Activated CD4-positive, alpha-beta T cell treated with anti-CD3 and anti-CD28 coated beads for 36 hours (primary cell): ENCODE measurements at places on chromosomes 16 and 17.
A peak's percentile ranks its signal among the peaks of the same experiment; 100 is the strongest.

- H3K4me3 ChIP-seq, result no peak overlapping the region
- H3K27ac ChIP-seq, result no peak overlapping the region
- no peaks in the 10 kb centered on the region for H3K4me1 ChIP-seq
- H3K36me3 ChIP-seq, result no peaks in the 10 kb centered on the region
- no peak for DNase-seq
- H3K27me3 ChIP-seq, result peaks cover 9% of the 10 kb centered on the region
Measured at GRCh38 chr17:33152783-33153182, 140.3 kb downstream of the ASIC2 start.

- H3K4me1 ChIP-seq, result no peaks in the 10 kb centered on the region
- H3K36me3 ChIP-seq, result no peaks in the 10 kb centered on the region
- H3K27ac ChIP-seq, result no peak overlapping the region
- no peak for DNase-seq
Measured at GRCh38 chr16:26453215-26453614, 613.5 kb upstream of the C16orf82 start.

GRCh38 chr17:63345611-63346010 lies 100.5 kb downstream of the CYB561 start:
- H3K27ac ChIP-seq, result no peak overlapping the region
- peaks cover 4% of the 10 kb centered on the region for H3K4me1 ChIP-seq
- no peak for DNase-seq
- H3K4me3 ChIP-seq, result no peak overlapping the region
- peaks cover 3% of the 10 kb centered on the region for H3K36me3 ChIP-seq

GRCh38 chr17:28404007-28404406 lies 2.0 kb downstream of the SLC46A1 start:
- DNase-seq, result no peak
- peaks cover 8% of the 10 kb centered on the region for H3K27me3 ChIP-seq
- no peak overlapping the region for H3K4me3 ChIP-seq
- no peak overlapping the region for H3K27ac ChIP-seq
- H3K36me3 ChIP-seq, result no peaks in the 10 kb centered on the region

DNA sequence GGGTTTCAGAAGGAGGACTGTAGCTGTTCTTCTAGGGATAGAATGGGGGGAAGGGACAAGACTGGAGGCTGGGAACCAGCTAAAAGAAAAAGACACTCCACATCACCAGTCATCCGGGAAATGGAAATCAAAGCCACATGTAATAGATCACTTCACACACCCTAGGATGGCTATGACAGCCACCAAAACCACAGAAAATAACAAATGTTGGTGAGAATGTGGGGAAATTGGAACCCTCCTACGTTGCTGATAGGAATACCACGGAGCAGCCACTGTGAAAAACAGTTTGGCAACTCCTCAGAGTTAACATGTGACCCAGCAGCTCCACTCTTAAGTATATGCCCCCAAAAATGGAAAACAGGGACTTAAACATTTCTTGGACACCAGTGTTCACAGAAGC lies 2.3 kb downstream of the TLE7 start:
- H3K36me3 ChIP-seq, result peaks cover 3% of the 10 kb centered on the region
- H3K27ac ChIP-seq, result no peak overlapping the region
- no peaks in the 10 kb centered on the region for H3K4me1 ChIP-seq
- peaks cover 25% of the 10 kb centered on the region for H3K27me3 ChIP-seq
- DNase-seq, result no peak

DNA sequence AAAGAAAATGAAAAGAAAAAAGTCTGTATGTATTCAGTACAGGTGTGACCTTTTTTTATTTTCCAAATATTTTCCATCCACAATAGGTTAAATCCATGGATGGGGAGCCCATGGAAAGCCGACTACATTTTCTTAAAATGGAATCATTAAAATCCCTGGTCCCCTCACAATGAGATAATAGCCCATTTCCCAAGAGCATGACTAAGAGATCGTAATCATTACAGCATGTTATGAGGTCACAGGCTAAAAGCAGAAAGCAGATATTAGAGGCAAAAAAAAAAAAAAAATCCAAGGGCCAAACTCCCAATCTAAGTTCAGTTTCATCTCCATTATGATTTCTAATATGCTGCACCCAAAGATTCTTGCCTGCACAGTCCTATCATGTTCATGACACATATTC lies 44.7 kb downstream of the CYTH1 start:
- DNase-seq, result no peak
- H3K4me1 ChIP-seq, result peaks cover 89% of the 10 kb centered on the region
- peaks cover 14% of the 10 kb centered on the region for H3K36me3 ChIP-seq
- H3K27me3 ChIP-seq, result no peaks in the 10 kb centered on the region

- no peaks in the 10 kb centered on the region for H3K36me3 ChIP-seq
- DNase-seq, result no peak
Measured at GRCh38 chr17:20074489-20074888, 65.3 kb downstream of the SPECC1 start.

DNA sequence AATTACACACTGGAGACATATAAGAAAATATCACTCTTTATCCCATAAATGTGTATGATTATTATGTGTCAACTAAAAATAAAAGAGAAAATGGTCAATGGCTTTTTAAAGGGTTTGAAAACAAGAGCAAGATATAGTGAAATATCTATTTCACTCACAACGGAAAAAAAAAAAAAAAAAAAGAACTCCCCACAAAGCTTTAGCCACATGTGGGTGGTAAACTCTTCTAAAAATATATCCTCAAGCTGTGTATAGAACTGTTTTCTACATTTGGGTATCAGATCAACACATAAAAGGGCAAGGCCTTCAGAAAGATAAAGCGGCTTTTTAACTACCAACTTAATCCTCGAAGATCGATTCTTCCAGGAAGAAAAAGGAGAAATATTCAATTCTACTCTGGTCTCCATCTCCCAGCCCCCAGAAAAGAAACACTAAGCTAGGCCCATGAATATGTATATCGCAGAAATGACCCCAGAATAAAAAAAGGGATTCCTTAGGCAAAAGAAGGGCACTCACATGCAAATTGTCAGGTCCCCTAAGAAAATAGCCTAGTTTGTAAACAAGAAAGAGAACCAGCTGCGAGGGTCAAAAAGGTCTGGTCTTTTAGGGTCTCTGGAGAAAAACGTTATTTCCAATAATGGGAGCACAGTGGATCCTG lies 4.4 kb downstream of the LITAF start:
- H3K27ac ChIP-seq, result peak overlapping the region; percentile 86
- H3K27me3 ChIP-seq, result no peaks in the 10 kb centered on the region
- H3K4me3 ChIP-seq, result peak overlapping the region; percentile 61
- H3K36me3 ChIP-seq, result peaks cover 41% of the 10 kb centered on the region
- H3K4me1 ChIP-seq, result peaks cover 61% of the 10 kb centered on the region

DNA sequence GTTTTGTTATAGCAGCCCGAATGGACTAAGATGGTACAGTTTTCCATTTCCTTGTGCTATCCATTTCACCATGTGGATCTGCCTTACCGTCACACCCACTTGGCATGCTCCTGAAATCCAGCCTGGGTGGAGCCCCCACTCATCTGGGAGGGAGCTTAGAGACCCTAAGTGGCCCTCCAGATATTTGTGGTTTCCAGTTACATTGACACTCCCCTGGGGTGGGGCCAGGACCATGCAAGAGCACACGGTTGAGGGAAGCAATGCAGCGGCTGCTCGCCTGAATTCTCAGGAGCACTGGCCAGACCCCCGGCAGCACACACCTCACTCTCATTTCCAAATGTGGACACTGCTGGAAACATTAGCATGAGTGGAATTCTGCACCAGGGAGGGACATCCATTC lies 231.1 kb downstream of the UTP18 start:
- no peaks in the 10 kb centered on the region for H3K27me3 ChIP-seq
- H3K4me1 ChIP-seq, result peaks cover 4% of the 10 kb centered on the region
- H3K36me3 ChIP-seq, result no peaks in the 10 kb centered on the region
- DNase-seq, result no peak
- H3K27ac ChIP-seq, result no peak overlapping the region
- H3K4me3 ChIP-seq, result no peak overlapping the region

GRCh38 chr17:35287286-35287811 lies 44.5 kb downstream of the SLFN5 start:
- H3K27ac ChIP-seq, result no peak overlapping the region
- no peaks in the 10 kb centered on the region for H3K36me3 ChIP-seq
- no peak for DNase-seq
- H3K4me3 ChIP-seq, result no peak overlapping the region
- H3K27me3 ChIP-seq, result no peaks in the 10 kb centered on the region

- no peak overlapping the region for H3K4me3 ChIP-seq
- H3K27ac ChIP-seq, result no peak overlapping the region
- H3K27me3 ChIP-seq, result no peaks in the 10 kb centered on the region
- H3K36me3 ChIP-seq, result peaks cover 8% of the 10 kb centered on the region
- peak; percentile 24 for DNase-seq
- H3K4me1 ChIP-seq, result no peaks in the 10 kb centered on the region
Measured at GRCh38 chr17:8803531-8804420, 4.6 kb upstream of the MFSD6L start.

GRCh38 chr17:4362141-4362540 lies 4.3 kb downstream of the UBE2G1 start:
- peaks cover 24% of the 10 kb centered on the region for H3K36me3 ChIP-seq
- no peak overlapping the region for H3K27ac ChIP-seq
- no peaks in the 10 kb centered on the region for H3K27me3 ChIP-seq
- H3K4me3 ChIP-seq, result no peak overlapping the region
- peaks cover 53% of the 10 kb centered on the region for H3K4me1 ChIP-seq

- H3K27me3 ChIP-seq, result no peaks in the 10 kb centered on the region
- peaks cover 18% of the 10 kb centered on the region for H3K36me3 ChIP-seq
- H3K4me3 ChIP-seq, result peak within 1 kb of the TSS; percentile 86
- H3K27ac ChIP-seq, result peak within 1 kb of the TSS; percentile 84
- DNase-seq, result peak; percentile 98
Measured at GRCh38 chr16:4416200-4417032, at the start of gene CORO7. Gene CORO7 (minus strand): TSS chr16:4416596. CDS start chr16:4416518, 78 bp downstream.

- H3K4me3 ChIP-seq, result no peak overlapping the region
- no peak overlapping the region for H3K27ac ChIP-seq
- no peak for DNase-seq
- no peaks in the 10 kb centered on the region for H3K36me3 ChIP-seq
- no peaks in the 10 kb centered on the region for H3K27me3 ChIP-seq
- peaks cover 38% of the 10 kb centered on the region for H3K4me1 ChIP-seq
Measured at GRCh38 chr17:77831474-77832179, 126.9 kb upstream of the TNRC6C start.

GRCh38 chr17:36525113-36525512 lies 9.6 kb downstream of the MYO19 start:
- H3K4me3 ChIP-seq, result no peak overlapping the region
- H3K4me1 ChIP-seq, result peaks cover 32% of the 10 kb centered on the region
- peak overlapping the region; percentile 78 for H3K27ac ChIP-seq
- peaks cover 64% of the 10 kb centered on the region for H3K36me3 ChIP-seq
- no peaks in the 10 kb centered on the region for H3K27me3 ChIP-seq
- no peak for DNase-seq

DNA sequence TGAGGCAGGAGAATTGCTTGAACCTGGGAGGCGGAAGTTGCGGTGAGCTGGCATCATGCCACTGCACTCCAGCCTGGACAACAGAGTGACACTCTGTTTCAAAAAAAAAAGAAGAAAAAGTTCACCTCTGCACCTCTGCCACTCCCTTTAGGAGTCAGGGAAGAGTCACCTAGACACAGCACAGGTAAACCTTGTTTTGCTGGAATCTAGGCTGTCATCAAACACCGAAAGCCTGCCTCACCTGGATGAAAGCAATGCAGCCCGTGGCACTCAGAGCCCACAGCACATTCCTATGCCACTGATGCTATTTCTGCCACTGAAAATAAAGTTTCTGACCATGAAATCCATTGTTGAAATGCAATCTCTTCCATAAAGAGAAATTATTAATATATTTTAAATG lies 22.2 kb downstream of the CFAP52 start:
- peaks cover 9% of the 10 kb centered on the region for H3K27me3 ChIP-seq
- no peak overlapping the region for H3K27ac ChIP-seq
- no peak for DNase-seq

- peaks cover 4% of the 10 kb centered on the region for H3K36me3 ChIP-seq
- H3K4me1 ChIP-seq, result peaks cover 24% of the 10 kb centered on the region
- H3K4me3 ChIP-seq, result peak overlapping the region; percentile 95
- H3K27ac ChIP-seq, result no peak overlapping the region
- no peak for DNase-seq
- H3K27me3 ChIP-seq, result no peaks in the 10 kb centered on the region
Measured at GRCh38 chr17:30599428-30600059, 122.3 kb downstream of the GOSR1 start.

GRCh38 chr16:80564394-80564793 lies 23.6 kb downstream of the DYNLRB2 start:
- peak overlapping the region; percentile 21 for H3K27ac ChIP-seq
- no peak for DNase-seq
- H3K4me3 ChIP-seq, result no peak overlapping the region

GRCh38 chr17:49061524-49061943 lies 64.3 kb downstream of the IGF2BP1 start:
- H3K4me1 ChIP-seq, result no peaks in the 10 kb centered on the region
- DNase-seq, result no peak
- no peak overlapping the region for H3K27ac ChIP-seq

- no peaks in the 10 kb centered on the region for H3K27me3 ChIP-seq
- H3K4me1 ChIP-seq, result no peaks in the 10 kb centered on the region
- no peak overlapping the region for H3K27ac ChIP-seq
- no peak overlapping the region for H3K4me3 ChIP-seq
- peaks cover 11% of the 10 kb centered on the region for H3K36me3 ChIP-seq
- no peak for DNase-seq
Measured at GRCh38 chr17:77507111-77507885, 366.5 kb downstream of the SEC14L1 start.

DNA sequence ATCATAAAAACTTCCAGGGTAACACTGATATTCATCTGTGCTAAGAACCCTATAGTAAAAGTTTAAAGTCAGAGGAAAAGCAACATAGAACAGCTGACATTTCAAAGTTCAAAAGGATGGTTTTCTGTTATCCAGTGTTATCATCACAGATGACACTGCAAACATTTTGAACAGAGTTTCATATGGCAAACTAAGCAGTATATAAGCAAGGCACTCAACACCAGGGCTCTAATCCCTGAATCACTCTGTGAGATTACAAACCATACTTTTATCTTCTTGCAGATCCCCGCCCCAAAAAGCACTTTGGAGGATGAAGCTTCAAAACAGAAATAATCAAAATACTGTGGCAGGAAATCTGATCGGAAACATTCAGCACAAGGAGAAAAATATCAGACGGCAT lies 508.2 kb upstream of the KIF2B start:
- no peak overlapping the region for H3K4me3 ChIP-seq
- no peaks in the 10 kb centered on the region for H3K27me3 ChIP-seq
- DNase-seq, result no peak
- no peak overlapping the region for H3K27ac ChIP-seq
- no peaks in the 10 kb centered on the region for H3K36me3 ChIP-seq

DNA sequence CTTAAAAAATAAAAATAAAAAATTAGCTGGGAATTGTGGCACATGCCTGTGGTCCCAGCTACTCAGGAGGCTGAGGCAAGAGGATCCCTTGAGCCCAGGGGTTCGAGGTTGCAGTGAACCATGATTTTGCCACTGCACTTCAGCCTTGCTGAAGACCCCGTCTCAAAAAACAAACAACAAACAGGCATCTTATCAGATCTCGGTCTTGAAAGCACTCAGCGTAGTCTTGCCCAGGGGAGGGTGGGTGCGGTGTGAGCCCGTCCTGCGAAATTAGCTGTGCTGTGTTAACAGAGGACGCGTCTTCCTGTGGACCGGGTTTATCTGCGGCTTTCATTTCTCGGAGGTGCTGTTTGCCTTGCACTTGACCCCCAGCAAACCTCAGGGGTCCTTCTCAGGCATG lies 5.4 kb downstream of the GAA start:
- no peaks in the 10 kb centered on the region for H3K36me3 ChIP-seq
- no peak overlapping the region for H3K27ac ChIP-seq
- H3K4me1 ChIP-seq, result peaks cover 9% of the 10 kb centered on the region
- no peaks in the 10 kb centered on the region for H3K27me3 ChIP-seq
- no peak overlapping the region for H3K4me3 ChIP-seq

GRCh38 chr17:28584434-28584833 lies 7.7 kb upstream of the ALDOC start:
- no peak overlapping the region for H3K27ac ChIP-seq
- no peak for DNase-seq
- peaks cover 14% of the 10 kb centered on the region for H3K4me1 ChIP-seq
- H3K27me3 ChIP-seq, result no peaks in the 10 kb centered on the region
- no peak overlapping the region for H3K4me3 ChIP-seq
